ENCODE measurements at places on chromosomes 11 and 22.

- DNase-seq = no peak
Observed at GRCh38 chr11:69172674-69173073, 16.9 kb downstream of the SMIM38 start.

- no peak for DNase-seq
Observed at GRCh38 chr11:128397362-128397761, 190.0 kb downstream of the ETS1 start.

- no peak for DNase-seq
Observed at GRCh38 chr11:18253233-18253632, 4.8 kb upstream of the SAA2 start.

- DNase-seq = no peak
Observed at GRCh38 chr11:119346605-119347004, at the start of gene MFRP. TSS of gene MFRP (minus strand) at chr11:119346705. CDS start at chr11:119346513, 192 bp downstream.

- DNase-seq = no peak
Observed at GRCh38 chr22:19568337-19569275, 44.4 kb upstream of the CLDN5 start.

- DNase-seq = peak; percentile 63
Observed at GRCh38 chr11:2549876-2550605, 105.2 kb downstream of the KCNQ1 start.

GRCh38 chr11:13042873-13043342 is 33.8 kb downstream of the RASSF10 start:
- DNase-seq = no peak

- DNase-seq = no peak
Observed at GRCh38 chr22:16866167-16866566, 41.0 kb upstream of the XKR3 start.

- DNase-seq = no peak
Observed at GRCh38 chr11:18329196-18329870, 7.0 kb downstream of the GTF2H1 start.

- DNase-seq = peak; percentile 90
Observed at GRCh38 chr22:35376728-35377472, 4.0 kb upstream of the HMOX1 start.

GRCh38 chr22:41862530-41863266 is 29.8 kb downstream of the SREBF2 start:
- no peak for DNase-seq

GRCh38 chr22:45948081-45948648 is 28.8 kb downstream of the WNT7B start:
- no peak for DNase-seq

- no peak for DNase-seq
Observed at GRCh38 chr11:35014346-35014745, 97.9 kb downstream of the PDHX start.

GRCh38 chr11:123584186-123584585 is 70.2 kb downstream of the SCN3B start:
- no peak for DNase-seq

- no peak for DNase-seq
Observed at GRCh38 chr11:120839846-120840402, 184.0 kb upstream of the TBCEL start.

DNA sequence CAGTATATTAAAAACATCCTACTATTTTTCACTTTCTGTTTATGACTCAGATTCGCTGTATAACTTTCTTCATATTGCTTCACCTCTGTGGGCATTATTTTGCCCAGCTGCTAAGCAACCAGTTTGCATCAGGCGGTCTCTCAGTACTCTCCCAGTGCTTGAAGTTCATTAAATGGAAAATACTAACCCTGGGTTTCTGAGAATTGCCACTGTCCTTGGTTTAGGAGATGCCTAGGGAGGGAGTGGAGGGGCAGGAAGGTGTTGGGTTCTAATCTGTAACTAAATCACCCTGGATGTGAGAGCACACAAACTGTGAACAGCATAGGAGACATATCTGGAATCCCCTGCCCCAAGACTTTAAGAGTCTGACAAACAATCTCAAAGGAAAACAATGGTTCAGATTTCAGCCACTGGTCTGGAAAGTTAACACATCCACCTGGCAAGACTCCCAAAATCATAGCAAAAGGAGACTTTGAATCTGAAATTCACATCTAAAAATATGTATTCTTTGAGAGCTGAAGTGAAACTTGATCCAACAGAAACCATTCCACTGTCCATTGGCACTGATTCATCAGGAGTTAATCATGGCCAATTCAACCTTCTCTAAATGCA is 540.0 kb downstream of the SOX6 start:
- peak; percentile 56 for DNase-seq

DNA sequence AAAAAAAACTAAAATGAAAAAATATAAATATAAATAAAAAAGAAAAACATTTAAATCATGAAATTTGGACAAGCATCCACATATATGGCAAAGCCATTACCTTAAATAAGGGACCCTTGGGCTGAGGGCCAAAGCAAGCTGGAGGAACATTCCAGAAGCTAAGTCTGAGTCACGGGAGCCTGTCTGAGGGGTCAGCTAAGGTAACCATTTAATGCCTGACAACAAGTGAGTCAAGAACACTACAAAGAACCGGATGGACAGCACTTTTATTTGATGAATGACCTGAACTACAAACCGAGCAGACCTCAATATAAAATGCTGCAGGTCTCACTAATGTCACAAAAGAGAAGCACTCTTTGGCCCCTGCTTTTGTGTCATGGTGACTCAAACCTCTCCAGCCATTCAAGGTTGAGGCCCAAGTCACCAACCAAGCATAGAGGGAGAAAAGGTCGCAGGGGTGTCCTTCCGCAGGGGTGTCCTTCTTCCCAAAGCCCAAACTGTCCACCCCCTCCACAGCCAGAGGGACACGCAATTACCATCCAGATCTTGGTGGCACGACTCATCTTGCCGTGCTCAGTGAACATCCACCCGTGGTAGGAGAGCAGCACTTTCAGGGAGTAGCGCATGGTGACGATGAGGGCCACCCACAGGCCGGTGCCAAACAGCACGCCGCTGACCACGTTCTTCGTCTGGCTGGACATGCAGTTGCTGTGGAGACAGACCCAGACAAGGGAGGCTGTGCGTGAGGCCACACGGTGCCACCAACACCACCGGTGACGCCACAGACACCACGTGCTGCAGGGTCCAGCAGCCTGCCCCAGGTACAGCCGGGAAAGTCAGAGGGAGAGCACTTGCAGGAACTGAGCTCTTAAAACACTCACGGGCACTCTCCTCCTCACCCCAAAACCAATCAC is 34.5 kb downstream of the CPT1A start:
- no peak for DNase-seq

DNA sequence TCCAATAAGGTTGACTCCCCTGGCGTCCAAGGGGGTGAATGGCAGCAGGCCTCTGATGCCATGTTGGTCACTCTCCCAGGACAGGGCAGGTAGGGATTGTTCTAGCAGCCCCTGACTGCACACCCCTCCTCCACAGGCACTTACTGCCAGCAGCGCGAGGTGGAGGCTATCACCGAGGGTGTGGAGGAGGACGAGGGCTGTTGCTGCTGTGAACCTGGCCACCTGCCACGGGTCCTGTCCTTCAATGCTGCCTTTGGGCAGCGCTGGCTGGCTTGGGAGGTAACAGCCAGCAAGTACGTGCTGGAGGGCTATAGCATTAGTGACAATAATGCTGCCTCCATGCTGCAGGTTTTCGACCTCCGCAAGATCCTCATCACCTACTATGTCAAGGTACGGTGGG is 7.7 kb upstream of the SIPA1 start:
- DNase-seq = no peak

DNA sequence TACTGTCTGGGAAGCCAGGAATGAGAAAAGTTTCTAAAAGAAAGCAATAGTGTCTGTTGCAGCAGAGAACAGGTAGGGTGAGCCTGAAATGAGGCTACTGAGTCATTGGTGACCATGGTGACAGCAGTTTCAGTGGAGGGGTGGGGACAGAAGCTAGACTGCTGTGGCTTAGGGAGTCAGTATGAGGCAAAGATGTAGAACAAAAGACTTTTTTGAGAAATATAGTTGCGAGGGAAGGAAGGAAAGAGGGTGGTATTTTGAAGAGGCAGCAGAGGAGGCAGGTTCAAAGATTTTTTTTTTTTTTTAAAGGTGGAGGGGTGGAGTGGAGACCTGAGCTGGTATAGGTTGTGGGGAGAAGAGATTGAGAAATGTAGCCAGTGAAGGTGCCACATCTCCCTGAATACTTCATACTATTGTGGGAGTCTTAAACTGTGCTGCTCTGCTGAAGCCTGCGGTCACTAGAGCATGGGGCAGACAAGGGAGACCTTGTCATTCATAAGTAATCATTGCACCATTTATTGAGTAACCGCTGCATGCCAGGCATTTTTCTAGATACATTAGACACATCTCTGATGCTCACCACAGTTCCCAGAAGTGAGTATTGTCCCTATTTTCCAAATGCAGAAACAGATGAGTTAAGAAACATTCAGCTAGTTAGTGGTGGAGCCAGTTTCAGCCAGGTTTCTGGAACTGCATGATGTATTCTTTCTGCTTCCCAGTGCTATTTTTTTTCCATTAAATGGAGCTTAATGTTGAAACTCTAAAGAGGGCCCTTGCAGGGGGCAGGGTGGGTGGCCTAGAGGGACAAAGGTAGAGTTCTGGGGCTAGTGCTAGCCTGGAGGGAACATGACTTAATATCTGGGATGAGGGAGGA is 49.9 kb downstream of the STIM1 start:
- DNase-seq = no peak

DNA sequence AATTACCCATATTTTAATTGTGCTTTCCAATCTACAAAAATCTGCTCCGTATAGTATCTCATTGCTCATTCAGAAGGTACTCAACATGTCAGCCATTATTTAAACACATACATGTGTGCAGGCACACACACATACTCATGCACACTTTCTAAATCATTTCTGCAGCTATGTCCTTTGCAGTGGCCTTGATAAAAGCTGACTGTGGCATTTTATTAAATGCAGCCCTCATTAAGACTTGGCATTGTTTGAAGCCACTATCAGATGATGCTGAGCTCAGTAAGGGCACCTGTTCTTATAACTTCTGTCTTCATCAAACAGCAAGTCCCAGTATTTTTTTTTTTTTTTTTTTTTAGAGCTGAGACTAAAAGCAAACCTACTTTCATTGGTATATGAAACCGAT is 1071.9 kb upstream of the CCDC90B start:
- no peak for DNase-seq

GRCh38 chr11:34653031-34653430 is 32.1 kb downstream of the EHF start:
- DNase-seq = no peak

DNA sequence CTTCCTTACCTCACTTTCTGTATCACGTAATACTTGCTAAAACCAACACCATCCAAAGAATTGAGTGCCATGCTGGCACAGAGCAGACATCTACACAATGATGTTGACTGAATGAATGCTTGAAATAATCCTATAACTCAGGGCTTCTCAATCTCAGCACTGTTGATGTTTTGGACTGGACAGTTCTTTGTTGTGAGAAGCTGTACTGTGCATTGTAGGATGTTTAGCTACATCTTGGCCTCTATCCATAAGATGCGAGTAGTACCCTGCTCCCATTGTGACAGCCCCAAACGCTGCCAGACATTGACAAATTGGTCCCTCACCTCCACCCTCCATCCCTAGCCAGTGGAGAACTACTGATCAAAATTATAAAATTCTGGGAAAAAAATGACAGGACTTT is 153.4 kb downstream of the NAV2 start:
- DNase-seq = no peak

- no peak for DNase-seq
Observed at GRCh38 chr11:10674440-10674855, 19.1 kb downstream of the IRAG1 start.

- no peak for DNase-seq
Observed at GRCh38 chr11:68838572-68838964, 3.1 kb downstream of the CPT1A start.

GRCh38 chr11:37040921-37041320 is 442.9 kb upstream of the RAG2 start:
- DNase-seq = no peak
